A549 treated with GW870086 at 1 μM for 4 hours (cell line): ENCODE measurements at places on chromosomes 7 and 10. TPM values are rescaled to one million over a fixed set of nuclear protein-coding genes. Genes with fewer than 3 reads are reported as not detected.

Gene PTF1A
- total RNA-seq, result not detected in 5 replicates

Gene IL6
- 0.94 to 2.0 TPM (median 1.2 TPM) in 5 replicates for total RNA-seq

Gene CHST3
- 39.3 to 51.6 TPM (median 50.0 TPM) in 5 replicates for total RNA-seq

Gene HMX3
- 0.19 TPM in 1 of 5 replicates, not detected in the others for total RNA-seq

Gene TRIL
- not detected in 5 replicates for total RNA-seq

Gene FBXL13
- total RNA-seq, result 0.26 to 0.65 TPM (median 0.33 TPM) in 5 replicates

Gene PRPS1L1
- not detected in 5 replicates for total RNA-seq

Gene RPEL1
- total RNA-seq, result 0.07 to 0.09 TPM in 2 of 5 replicates, not detected in the others

Gene TCAF1
- 12.6 to 21.0 TPM (median 16.3 TPM) in 5 replicates for total RNA-seq

Gene CYP2C19
- total RNA-seq, result 0.05 TPM in 1 of 5 replicates, not detected in the others

Gene MAP3K8
- total RNA-seq, result 13.0 to 18.0 TPM (median 14.2 TPM) in 5 replicates

Gene SPDYE9
- total RNA-seq, result not detected in 5 replicates

Gene RET
- total RNA-seq, result 0.49 to 1.1 TPM (median 0.83 TPM) in 5 replicates

Gene NYAP1
- total RNA-seq, result 2.8 to 3.5 TPM (median 3.3 TPM) in 5 replicates

Gene MACROH2A2
- 23.6 to 29.7 TPM (median 27.0 TPM) in 5 replicates for total RNA-seq

Gene PVRIG
- 0.08 TPM in 1 of 5 replicates, not detected in the others for total RNA-seq

Gene DNAJC30
- 8.2 to 10.7 TPM (median 10.2 TPM) in 5 replicates for total RNA-seq

Gene GDF10
- total RNA-seq, result 0.06 to 0.22 TPM (median 0.07 TPM) in 4 of 5 replicates, not detected in the other

Gene COBL
- 3.3 to 5.4 TPM (median 5.0 TPM) in 5 replicates for total RNA-seq

Gene LIPF
- total RNA-seq, result not detected in 5 replicates

Gene GATA3
- total RNA-seq, result 3.2 to 4.3 TPM (median 3.9 TPM) in 5 replicates

Gene SUN3
- not detected in 5 replicates for total RNA-seq

Gene WASHC2C
- 16.9 to 22.5 TPM (median 20.1 TPM) in 5 replicates for total RNA-seq

Gene AZGP1
- not detected in 5 replicates for total RNA-seq

Gene MBL2
- not detected in 5 replicates for total RNA-seq

Gene CDH23
- total RNA-seq, result 1.9 to 3.4 TPM (median 2.1 TPM) in 5 replicates

Gene CALHM1
- total RNA-seq, result not detected in 5 replicates

Gene PKD1L1
- 0.03 to 0.24 TPM (median 0.05 TPM) in 5 replicates for total RNA-seq

Gene TACC2
- total RNA-seq, result 76.2 to 94.9 TPM (median 91.9 TPM) in 5 replicates

Gene PAX4
- not detected in 5 replicates for total RNA-seq

Gene ACHE
- total RNA-seq, result 2.2 to 3.0 TPM (median 2.8 TPM) in 5 replicates

Gene GRID2IP
- 0.03 TPM in 1 of 5 replicates, not detected in the others for total RNA-seq

Gene DNAH11
- 0.14 to 0.77 TPM (median 0.24 TPM) in 5 replicates for total RNA-seq

Gene SCRN1
- total RNA-seq, result 48.0 to 63.1 TPM (median 58.3 TPM) in 5 replicates
